Fibroblast of villous mesenchyme (primary cell): ENCODE measurements at places on chromosomes 1 and 21. TPM values are rescaled to one million over a fixed set of nuclear protein-coding genes. Genes with fewer than 3 reads are reported as not detected.
A peak's percentile ranks its signal among the peaks of the same experiment; 100 is the strongest.

Gene INKA2
- 4.3 and 4.5 TPM in 2 replicates for total RNA-seq

Gene USP48
- total RNA-seq: 42.5 and 52.2 TPM in 2 replicates

Gene LIPI
- not detected in 2 replicates for total RNA-seq

Gene LGR6
- total RNA-seq: not detected in 2 replicates

Gene ZNF672
- 17.7 and 19.4 TPM in 2 replicates for total RNA-seq

Gene PGM1
- total RNA-seq: 48.6 and 62.2 TPM in 2 replicates

Gene ACTA1
- total RNA-seq: not detected in 2 replicates

Gene CD164L2
- total RNA-seq: not detected in 2 replicates

Gene SH2D2A
- total RNA-seq: not detected in 2 replicates

Gene ST3GAL3
- 16.8 and 17.4 TPM in 2 replicates for total RNA-seq

Gene LCE3E
- total RNA-seq: not detected in 2 replicates

Gene INSRR
- not detected in 2 replicates for total RNA-seq

Gene DIRAS3
- 0.43 and 2.3 TPM in 2 replicates for total RNA-seq

Gene PLA2G4A
- total RNA-seq: 12.1 and 15.5 TPM in 2 replicates

Gene C8A
- not detected in 2 replicates for total RNA-seq

Gene ACBD3
- total RNA-seq: 62.2 and 95.4 TPM in 2 replicates

Gene EFHD2
- total RNA-seq: 36.3 and 42.2 TPM in 2 replicates

Gene SLC9C2
- not detected in 2 replicates for total RNA-seq

GRCh38 chr21:34908419-34909055 is 140.6 kb downstream of the RUNX1 start:
- DNase-seq: peak; percentile 73

DNA sequence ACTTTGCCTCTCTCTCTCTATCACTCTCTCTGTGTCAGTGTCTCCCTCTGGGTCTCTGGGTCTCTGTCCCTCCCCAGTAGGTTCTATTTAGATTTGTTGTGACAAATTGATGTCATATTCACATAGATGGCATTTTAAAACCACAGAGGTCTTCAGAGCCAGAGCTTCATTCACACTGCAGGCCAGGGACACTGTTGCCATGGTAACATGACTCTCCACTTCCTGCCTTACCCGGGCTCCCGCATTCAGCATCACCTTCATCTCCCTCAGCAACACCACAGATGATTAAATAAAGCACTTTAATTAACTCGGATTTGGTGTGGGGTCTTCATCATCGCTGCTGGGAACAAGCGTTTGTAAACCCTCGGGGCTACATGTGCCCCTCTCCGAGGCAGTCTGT is 132.6 kb downstream of the ETS2 start:
- DNase-seq: peak; percentile 34

GRCh38 chr1:189804352-189804751 is 673.3 kb downstream of the BRINP3 start:
- DNase-seq: no peak

- no peak for DNase-seq
These were observed 24.5 kb upstream of the PKP1 start for GRCh38 chr1:201258763-201259230.

- peak; percentile 90 for DNase-seq
These were observed 120.8 kb upstream of the GADD45A start for GRCh38 chr1:67564193-67564592.

DNA sequence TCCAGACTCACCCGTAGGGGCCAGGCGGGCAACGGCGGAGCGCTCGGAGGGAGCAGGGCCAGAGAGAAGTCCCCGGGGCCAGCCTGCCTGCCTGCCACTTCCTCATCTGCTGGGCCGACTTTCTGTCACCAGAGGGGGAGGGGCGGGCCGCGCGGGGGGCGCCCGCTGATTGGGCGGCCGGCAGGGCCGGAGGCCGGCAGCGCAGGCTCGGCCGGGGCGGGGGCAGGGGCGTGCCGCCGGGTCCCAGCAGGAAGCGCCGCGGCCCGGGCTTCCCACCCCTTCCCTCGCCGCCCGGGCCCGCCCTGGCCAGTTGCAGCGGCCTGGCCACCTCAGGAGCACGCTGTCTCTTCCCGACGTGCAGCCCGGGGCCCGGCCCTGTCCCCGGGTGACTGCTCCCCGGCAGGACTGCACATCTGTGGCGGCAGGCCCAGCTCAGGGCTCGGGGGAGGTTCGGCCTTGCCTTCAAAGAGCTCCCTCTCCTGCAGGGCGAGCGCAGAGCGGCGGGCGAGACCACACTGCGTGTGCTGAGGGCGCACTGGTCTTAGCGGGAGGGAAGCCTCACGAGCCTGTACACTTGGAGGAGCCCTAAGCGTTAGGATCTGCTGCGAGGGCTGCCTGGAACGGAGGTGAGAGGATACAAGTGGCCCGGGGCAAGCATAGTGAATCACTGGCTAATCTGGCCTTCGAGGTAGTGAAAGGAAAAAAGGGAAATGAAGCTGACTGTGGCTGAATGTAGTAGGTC is at the start of gene ELOVL1:
Gene ELOVL1 (minus strand): TSS at position 108 of the 742 bp plus-strand sequence. CDS start 2,402 bp downstream, outside the sequence.
- DNase-seq: peak; percentile 89

DNA sequence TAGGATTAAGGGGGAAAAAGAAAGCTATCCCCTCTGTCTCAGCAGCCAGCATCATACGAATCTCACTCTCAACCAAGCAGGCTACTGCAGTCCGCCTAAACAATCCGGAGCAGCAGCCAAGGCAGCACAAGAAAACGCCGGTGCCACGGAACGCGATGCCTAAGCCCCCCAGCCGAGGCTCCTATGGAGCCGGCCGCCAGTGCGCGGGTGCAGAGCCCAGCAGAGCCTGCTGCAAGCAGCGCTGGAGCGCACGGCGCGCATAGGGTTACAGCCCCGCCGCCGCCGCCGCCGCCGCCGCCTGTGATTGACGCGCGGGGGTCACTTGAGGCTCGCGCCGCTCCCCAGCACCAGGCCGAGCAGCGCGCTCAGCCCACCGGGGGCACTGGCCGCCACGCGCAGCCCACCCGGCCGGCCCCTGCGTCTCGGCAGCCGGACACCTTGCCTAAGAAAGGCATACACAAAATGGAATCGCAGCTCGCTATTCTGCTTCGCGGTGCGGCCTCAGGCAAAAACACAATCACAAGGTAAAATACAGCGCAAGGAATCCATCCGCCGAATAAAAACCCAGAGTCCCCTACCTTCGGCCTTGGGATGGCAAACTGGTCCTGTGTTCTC is 780 bp downstream of the HIVEP3 start:
- peak; percentile 62 for DNase-seq

DNA sequence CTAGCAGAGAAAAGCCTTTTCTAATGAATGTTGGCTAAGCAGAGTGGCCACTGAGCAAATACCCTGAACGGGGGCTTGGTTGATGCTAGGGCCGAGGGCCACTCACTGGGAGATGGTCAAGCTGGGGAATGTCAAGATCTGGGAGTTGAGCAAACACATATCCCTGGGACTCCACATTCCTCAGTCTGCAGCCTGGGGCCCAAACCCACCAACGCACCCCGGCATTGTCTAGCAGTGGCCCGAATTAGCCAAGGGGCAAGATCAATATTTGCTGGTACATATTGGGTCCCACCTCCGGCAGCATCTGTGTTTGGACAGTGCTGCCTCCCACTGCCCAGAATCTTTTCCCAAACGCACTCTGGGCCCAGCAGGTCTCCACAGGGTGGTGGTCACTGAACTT is 144.1 kb downstream of the TRABD2B start:
- no peak for DNase-seq

GRCh38 chr21:46308431-46308830 is 15.2 kb downstream of the C21orf58 start:
- DNase-seq: no peak

DNA sequence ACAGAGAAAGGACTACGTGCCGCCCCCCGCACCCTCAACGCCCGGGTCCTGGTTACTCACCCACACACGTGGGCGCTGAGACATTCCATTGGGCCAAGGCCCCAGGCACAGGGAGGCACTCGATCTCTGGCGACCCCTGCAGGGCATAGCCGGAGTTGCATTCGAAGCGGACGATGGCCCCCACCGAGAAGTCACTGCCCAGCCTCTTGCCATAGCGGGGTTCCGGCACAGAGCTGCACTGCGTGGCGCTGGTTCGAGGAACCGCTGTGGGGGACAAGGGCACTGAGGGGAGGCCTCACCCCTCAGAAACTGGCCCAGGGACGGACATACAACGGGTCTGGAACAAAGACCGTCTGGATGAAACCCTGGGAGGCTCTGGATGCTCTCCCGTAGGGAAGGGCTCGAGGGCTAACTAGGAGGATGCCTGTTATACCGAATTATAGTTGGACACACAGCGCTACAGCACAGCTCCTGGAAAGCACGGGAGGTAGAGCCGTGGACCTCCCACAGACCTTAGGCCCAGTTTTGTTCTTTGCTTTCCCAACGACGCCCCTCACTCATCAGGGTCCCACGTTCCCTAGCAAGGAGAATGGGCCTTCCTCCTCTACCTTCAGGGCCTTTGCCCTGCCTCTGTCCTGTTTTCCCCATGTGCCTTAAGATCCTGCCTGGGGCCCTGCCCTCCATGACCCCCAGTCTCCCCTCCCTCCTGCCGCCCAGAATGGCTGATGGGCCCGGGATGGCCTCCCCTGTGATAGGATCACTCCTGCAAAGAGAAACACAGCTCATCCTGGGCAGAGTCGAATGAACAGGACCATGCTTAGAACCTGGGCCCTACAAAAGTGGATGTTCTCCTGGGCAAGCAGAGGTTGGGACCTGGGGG is 152.8 kb downstream of the ZSCAN20 start:
- no peak for DNase-seq

GRCh38 chr1:160075836-160076235 is 5.5 kb upstream of the KCNJ9 start:
- DNase-seq: no peak

- no peak for DNase-seq
These were observed 140.3 kb upstream of the KIF26B start for GRCh38 chr1:245014247-245015029.

DNA sequence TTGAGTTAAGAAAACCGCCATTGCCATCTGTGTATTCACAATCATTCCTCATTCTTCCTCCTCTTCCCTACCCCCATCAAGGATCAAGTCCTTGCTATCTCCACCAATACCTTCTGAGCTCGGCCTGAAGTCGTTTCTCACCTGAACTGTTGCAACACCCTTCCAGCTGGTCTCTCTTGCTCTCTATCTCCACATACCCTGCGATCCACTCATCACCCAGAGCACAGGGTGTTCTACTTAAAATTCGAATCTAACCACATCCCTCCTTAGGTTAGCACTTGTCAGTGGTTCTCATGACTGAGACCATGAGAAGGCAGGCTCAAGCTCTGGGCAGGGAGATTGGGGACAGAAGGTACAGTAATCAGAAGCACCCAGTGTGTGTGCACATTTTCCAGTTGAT is 4.6 kb downstream of the IVL start:
- DNase-seq: no peak

DNA sequence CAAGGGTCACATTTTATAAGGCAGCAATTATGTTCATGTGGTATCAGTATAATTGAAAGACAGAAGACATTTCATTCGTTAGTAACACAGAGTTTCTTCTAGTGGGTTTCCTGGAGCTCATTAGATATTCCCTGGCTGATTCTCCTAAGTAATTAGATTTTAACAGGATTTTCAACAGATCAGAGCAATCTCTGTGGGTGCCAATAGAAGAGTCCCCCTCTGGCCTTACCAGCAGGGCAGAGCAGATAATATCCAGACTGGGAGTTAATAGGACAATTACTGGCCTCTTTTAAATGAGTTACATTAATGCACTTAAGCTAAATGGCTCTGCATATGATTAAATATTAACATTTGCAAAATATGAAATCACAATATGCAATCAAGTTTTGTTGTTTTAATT is 74.2 kb upstream of the FOXD3 start:
- DNase-seq: no peak

DNA sequence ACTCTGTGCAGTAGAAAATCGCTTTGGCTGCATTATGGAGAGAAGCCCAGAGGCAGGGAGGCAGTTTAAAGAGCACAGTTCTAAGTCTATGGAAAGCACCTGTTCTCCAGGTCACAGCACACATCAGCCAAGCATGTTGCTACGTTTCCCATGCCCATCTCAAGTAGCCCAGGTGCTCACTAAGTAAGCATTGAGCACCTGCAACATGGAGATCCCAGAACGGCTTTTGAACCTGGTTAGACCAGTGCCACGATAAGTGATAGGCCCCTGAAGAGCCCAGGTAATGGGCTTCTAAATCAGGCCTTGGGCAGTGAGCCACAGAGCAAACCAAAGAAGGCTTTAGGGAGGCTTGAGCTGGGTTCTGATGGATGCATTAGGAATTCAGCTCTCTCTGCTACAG is 186.2 kb downstream of the C1orf94 start:
- no peak for DNase-seq

GRCh38 chr1:29906927-29907326 is 670.6 kb downstream of the PTPRU start:
- no peak for DNase-seq

DNA sequence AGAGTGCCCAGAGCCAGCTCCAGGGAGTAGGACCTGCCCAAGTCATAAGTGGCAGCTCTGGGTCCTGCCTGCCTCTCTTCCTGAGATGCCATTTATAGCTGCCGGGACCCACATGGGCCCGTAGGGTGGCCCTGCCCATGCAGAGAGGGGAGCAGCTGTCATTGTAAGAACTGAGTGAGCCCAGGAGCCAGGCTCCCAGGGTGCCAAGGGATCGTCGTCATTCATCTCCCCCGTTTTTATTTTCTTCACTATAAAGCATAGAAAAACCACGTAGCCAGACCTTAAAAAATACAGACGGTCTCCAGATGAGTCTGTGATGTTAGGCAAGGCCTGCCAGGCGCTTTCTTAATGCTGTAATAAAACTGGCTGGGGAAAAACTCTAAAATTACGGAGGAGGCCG is 90.7 kb downstream of the IGSF21 start:
- DNase-seq: no peak

DNA sequence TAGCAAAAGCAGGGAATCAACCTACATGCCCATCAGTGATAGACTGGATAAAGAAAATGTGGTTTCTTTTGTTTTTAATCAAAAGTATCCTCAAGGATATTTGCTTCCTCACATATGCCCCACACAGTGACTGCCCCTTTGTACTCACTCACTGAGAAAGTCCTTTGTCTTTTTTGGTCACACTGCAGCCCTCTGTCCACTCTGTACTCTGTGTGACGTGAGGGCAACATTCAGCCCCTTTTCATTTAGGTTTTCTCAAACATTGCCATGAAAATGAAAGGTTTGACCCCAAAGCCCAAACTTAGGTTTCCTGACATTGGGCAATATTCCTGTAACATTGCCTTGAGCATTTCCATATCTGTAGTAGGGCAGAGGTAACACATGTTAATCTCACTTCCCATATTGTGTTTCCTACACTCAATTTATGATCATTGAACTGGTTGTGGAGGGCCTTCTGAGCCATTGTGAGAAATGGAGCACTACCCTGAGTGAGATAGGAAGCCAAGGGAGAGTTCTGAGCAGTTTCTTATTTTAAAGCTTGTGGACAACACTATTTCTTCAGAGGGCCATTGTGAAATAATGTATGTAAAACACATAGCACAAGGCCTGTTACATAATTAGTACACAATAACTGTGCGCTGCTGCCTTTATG is 501.9 kb upstream of the C1orf87 start:
- DNase-seq: no peak

DNA sequence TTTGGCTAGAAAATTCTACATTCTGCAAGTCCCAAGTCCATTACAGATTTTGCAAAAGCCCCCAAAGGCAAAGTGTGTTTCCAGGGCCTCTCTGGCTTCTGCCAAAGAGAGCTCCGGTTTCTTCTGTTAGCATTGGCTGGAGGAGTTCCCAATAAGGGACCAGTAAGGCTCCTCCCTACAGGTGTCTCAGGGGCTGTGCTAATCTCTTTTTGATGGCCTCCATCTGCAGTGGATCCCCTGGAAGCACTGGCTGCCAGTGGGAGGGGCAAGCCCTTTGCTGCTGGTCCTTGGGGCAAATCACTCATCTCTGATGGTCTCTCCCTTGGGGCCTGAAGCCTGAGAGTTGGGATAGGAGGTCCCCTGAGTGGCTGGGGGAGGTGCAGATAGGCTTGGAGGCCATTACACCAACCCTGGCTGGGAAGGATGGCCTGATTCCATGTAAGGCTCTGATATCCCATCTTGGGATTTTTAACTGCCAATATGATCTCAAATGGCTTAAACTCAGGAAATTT is 89.1 kb upstream of the USP24 start:
- DNase-seq: no peak

- DNase-seq: no peak
These were observed 5.1 kb upstream of the SMIM1 start for GRCh38 chr1:3767328-3767925.
